Effector memory CD8-positive, alpha-beta T cell (primary cell): ENCODE measurements at places on chromosomes 7 and 10.

DNA sequence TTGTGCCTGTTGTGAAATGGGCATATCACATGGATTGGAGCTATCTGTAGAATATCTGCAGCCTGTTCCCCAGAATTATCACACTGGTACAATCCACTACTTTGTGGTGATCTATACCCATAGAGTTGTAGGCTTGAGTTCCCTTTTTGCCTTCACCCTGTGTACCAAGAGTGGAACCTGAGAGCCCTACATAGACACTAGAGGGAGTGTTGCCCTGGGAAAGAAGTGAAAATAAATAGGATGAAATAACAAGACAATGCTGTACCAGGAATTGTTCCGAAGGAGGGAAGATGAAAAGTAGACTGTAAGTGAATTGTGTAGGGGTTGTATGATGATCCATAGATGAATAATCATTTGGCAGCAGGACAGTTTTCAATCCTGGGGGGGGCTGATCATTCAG is 9.0 kb downstream of the SORCS3 start:
- DNase-seq = no peak

DNA sequence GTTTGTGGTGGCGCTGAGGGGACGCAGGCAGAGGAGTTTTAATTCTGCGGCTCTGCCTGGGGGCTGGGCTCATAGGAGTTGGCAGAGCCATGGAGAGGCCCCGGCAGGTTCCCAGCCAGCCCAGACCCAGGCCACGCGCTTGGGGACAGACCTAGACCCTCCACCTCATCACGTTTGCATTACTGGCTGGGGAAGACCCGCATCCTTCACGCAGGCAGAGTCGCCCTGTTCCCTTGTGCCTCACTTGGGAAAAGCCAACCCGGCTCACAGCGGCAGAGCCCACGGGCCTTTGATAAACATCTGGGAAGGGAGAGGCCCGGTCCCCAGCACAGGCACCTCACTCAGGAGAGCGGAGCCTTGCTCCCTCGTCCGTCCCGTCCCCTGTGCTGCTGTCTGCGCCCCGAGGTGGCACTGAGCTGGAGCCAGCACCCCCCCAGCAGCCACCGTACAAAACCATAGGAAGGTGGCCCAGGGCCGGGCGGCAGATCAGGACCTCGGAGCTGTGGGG is 112.8 kb downstream of the CYTH3 start:
- DNase-seq = no peak

GRCh38 chr7:157000741-157001653 is 9.5 kb downstream of the MNX1 start:
- DNase-seq = no peak

- DNase-seq = no peak
Observed at GRCh38 chr10:132641401-132641800, 103.8 kb downstream of the INPP5A start.

DNA sequence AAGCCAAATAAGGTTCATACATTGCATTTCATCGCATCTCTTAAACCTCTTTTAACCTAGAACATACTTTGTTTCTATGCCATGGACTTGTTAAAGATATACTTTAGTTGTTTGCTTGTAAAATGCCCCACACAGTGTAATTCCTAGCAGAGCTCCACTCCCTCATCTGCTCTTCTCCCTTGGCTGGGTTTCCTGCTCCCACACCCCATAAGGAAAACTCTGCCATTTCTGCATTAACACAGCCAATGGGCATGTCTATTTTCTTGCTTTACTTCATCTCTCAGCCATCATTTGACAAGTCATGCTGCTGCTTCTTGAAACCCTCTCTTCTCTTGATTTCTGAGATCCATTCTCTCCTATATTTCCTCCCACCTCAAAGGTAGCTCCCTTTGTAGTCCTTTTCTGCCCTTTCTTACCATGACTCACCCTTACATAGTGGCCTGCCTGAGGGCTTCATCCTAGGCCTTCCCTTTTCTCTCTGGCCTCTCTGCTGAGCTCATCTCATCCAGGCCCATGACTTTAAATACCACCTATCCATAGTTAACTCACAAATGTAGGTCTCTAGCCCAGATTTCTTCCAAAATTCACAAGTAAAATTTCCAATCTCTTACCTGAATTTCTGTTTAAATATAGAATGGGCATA is 471.4 kb downstream of the ADRA2A start:
- DNase-seq = no peak

- no peak for DNase-seq
Observed at GRCh38 chr10:104321725-104322415, 16.4 kb downstream of the ITPRIP start.

DNA sequence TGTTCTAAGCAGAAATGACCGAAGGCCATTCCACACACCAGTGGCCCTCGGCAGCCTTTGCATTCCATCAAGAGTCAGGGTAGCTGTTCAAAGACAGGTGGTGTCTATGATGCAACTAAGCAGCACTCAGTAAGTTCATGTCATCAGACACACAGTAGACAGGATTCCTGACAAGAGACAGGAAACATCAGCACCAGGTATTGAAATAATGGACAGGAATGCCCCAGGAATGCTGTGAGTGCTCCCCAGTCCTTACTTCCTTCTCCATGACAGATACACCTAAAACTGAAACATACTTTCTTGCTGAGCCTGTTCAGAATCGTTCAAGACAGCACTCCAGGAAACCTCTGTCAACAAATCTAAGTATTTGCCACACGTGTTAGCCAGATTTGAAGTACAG is 204.4 kb downstream of the TPST1 start:
- DNase-seq = no peak

DNA sequence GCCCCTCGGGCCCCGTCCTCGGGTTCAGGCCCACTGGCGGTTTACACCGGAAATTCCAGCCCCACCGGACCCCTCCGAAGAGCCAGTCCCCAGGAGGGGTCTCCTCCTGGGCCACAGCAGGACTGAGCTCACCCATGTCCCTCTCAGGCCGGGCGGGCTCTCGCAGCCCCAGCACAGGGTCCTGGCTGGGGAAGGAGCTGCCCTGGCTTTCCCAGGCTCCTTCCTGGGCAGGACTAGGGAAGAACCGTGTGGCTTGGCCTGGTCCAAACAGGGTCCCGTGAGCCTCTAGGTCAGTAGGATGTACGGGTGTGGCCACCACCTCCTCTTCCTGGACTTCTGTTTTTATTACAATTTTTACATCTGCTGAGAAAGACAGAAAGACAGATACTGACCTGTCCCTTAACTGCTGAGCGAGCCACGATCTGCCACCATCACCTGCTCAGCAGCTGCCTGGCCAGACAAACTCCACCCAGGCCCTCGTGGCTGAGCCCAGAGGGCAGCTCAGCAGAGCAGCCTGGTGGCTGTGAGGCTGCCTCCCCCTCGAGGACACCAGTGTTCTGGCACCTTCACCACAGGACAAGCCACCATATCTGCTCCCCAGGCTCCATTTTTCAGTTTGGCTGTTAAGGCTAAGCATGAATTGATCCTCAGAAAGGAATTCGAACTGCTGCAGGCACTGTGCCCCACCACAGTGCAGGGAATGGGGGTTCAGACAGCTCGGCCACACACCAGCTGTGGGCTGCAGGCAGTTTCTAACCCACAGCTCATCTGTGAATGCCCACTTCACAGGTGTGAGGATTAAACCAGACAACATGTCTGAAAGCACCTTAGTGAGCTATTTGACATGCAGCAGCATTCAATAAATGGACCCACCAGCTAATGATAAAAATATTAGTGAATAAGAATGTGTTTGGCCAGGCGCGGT is 14.5 kb upstream of the ZNF777 start:
- DNase-seq = no peak
